ENCODE measurements at places on chromosomes 6 and 20.
A peak's percentile ranks its signal among the peaks of the same experiment; 100 is the strongest.

DNA sequence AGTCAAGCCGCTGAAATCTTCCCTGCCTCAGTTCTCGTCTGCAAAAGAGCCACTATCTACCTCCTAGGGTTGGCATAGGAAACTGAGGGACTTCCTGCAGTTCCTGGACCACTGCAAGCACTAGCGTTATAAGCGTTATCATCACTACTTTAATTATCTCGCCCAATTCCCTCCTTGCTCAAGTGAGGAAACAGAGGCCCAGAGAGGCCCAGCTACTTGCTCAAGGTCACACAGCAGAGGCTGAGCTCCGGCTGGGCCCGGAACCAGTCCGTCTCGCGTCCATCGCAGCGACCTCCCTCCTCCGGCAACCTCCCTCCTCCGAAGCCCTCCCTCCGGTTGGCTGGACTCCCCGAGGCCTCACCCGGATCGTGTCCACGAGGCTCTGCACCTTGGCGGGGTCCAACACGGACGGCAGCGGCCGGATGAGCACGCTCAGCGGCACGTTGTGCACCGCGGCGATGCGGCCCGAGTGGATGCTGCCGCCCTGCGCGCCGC, 338 bp downstream of the SRXN1 start:
- no peak for DNase-seq

DNA sequence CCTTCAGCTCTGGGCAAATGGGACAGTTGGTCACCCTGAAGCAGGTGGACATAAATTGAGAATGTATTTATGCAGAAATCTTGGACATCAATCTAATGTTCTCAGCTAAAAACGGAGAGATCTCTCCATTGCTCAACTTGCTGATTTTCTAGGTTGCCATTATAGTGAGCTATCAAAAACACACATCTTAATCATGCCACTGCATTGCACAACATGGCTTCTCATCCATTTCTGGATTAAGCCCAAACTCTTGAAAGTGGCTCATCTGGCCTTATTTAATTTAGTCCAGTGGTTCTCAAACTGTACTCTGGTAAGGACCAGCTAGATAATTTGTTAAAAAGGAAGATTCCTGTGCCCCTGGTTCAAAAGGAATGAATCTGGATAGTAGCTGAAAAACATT, 324.9 kb upstream of the CITED2 start:
- no peak for DNase-seq

DNA sequence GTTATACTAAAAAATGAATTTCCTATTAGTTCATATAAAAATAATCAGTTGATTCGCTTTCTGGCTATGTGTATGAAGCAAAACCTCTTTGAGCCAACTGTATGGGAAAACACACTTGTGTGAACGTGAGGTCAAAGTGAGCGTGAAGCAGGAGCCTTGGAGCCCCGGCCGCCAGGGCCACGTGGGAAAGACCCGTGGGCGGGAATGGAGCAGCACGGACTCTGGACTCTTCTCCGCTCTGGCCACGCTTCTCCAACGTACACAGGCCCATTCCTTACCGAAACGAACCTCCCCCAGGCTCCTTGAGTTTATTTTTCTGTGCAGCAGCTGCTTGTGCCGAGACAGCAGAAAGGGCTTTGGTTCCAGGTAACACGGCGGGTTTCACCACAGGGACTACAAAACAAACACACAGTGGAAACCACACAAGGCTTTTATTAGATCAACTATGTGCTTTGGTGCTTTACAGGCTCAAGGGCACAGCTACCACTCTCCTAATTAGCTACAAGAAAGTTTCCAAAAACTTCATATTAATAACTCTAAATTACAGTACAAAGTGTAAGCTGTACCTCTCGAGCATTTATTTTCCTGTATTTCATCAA, 62.7 kb downstream of the TAF4 start:
- DNase-seq, result no peak

DNA sequence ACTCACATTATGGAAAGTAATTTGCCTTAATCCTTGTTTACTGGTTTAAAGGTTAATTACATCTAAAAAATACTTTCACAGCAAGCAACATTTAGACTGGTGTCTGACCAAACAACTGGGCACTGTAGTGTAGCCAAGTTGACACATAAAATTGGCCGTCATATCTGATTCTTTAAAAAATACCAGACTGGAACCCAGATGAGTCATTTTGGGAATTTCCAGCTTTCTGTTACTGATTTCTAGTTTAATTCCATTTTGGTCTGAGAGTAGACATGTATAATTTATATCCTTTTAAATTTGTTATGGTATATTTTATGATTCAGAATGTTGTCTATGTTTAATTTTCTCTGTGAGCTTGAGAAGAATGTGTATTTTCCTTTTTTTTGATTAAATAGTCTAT, 44.1 kb downstream of the SCP2D1 start:
- peak; percentile 56 for DNase-seq

DNA sequence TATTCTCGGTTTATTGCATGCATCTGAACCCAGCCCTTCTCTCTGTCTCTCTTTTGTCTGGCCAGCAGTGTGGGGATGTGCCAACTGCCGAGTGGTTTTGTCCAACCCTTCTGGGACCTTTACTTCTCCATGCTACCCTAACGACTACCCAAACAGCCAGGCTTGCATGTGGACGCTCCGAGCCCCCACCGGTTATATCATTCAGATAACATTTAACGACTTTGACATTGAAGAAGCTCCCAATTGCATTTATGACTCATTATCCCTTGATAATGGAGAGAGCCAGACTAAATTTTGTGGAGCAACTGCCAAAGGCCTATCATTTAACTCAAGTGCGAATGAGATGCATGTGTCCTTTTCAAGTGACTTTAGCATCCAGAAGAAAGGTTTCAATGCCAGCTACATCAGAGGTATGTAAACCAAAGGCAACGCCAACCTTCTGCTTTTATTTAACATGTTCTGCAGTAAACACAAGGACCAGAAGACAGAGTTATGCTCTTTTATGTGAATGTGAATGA, 65.8 kb downstream of the ADGRG6 start:
- no peak for DNase-seq

GRCh38 chr20:47202733-47203667, 153.5 kb downstream of the ZMYND8 start:
- DNase-seq, result no peak

DNA sequence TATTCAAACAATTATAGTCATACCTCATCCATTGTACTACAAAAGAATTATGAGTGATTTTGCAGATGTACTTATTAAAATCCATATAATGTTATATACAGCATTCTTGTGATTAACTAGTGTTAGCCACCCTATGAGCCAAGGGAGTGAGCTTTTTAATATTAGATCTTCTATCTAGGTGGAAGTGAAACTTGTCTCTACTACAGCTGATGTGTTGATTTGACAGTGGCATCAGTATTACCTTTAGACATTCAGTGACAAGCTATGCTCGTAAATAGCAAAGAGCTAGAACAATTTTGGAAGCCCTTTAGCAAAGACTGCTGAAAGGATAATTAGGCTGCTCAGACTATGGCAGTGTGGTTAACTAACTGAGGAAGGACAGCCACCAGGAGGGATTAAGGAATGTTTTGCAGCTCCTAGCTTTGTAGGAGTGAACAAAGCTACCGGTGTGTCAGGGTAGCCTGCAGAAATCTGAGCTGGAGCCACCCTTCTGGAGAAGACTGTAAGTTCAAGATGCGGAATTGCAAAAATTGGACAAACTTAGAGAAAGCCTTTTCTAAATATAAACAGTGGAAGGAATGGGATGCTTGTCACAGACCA, 73.7 kb downstream of the AFG1L start:
- DNase-seq, result no peak

- DNase-seq, result no peak
Observed at GRCh38 chr20:4305091-4305490, 289.7 kb upstream of the RNF24 start.

DNA sequence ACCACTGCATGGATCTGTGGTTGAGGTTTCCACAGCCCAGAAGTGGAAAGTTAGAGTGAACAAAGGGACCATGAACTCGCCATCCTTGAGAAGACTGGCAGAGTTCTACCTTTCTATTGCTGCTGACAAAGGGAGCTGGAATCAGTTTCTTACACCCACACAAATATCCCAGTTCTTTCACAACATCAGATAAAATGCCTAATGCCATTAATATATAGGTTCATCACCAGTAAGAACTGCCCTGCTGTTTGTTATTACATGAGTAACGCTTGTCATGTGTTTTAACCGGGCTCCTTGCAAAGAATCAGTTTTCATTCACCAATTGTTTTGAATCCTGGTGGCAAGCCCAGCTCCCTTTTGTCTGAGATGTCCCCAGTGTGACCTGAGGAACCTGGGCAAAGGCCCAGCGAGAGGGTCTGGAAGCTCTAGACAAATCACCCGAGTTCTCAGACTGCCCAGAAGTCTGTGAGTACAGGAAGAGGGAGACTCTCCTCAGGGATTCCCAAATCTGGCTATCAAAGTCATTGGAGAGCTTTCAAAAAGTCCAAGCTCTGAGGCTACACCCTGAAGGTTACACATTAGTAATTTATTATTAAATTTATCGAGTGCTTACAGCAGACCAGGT, 7.5 kb upstream of the CD164 start:
- no peak for DNase-seq

DNA sequence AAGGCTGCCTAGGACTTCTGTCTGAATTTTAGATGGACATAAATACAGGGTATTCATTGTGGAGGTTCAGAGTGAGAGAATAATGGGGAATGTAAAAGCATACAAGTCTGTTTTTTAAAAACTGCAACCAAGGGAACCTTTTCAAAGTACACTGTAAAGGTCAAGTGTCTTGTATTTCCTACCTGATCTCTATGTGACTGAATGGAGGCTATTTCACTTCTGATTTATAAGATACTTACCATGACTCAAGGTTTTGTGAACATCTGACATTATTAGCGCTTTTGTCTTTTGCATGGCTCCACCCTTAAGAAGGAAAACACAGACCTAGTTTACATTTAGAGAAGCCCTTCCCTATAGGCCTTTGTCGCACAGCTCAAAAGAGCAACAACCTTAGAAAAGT, 126.5 kb downstream of the ZFAND3 start:
- DNase-seq, result no peak

DNA sequence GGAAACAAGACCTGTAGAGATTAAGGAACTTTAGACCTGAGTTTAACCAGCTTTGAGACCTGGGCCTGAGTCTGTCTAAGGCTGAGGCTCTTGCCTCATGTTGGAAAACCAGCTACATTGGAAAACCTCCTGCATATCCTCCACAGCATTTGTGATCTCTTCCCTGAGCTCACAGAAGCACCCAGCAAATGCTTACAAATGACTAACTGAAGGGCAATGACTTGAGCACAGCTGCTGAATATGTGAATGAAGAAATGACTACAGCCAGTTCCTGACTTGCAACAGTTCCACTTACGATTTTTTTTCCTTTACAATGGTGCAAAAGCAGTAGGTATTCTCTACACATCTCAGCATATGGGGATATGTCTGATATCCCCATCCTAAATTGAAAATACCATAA, 112.4 kb upstream of the RREB1 start:
- no peak for DNase-seq

DNA sequence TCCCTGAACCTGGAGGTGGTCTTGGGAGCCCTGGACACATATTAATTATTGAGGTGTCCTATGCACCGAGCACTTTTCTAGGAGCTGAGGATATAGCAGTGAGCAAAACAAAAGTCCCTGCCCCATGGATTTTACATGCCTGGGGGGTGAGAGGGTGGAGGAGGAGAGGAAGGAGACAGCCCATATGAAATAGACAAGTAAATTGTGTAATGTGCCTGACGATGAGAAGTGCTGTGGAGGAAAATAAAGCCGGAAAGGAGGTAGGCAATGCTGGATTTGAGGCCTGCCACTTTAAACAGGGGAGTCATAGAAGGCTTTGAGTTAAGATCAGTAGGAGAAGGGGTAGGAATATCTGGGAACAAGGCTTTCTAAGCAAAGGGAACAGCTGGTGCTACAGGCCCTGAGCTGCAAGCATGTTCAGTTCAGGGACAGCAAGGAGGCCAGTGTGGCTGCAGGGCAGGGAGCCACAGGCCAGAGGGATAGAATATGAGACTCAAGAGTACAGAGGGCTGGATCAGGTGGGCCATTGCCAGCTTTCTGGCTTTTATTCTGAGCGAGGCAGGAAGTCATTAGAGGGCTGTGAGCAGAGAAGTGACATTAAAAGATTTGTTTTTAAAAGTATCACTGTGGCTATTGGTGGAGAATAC, 19.1 kb upstream of the MYLIP start:
- no peak for DNase-seq

DNA sequence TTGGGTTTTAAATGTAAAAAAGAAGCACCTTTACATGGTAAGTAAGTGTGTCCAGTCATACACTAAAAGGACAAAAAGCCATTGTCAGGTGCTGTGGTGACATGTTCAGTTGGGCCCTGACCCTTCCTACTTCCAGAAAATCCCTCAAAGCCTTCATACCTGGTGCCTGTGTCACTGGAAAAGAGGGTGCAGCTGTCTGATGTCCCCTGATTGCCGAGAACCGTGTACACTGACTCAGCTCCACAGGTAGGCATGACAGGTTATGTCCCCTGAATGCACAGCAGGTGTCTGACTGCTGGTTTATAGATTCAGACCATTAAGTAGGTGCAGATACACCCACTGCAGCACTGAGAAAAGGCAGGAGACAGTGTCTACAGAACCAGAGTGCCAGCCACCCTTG, 99.1 kb downstream of the FOXC1 start:
- DNase-seq, result no peak

DNA sequence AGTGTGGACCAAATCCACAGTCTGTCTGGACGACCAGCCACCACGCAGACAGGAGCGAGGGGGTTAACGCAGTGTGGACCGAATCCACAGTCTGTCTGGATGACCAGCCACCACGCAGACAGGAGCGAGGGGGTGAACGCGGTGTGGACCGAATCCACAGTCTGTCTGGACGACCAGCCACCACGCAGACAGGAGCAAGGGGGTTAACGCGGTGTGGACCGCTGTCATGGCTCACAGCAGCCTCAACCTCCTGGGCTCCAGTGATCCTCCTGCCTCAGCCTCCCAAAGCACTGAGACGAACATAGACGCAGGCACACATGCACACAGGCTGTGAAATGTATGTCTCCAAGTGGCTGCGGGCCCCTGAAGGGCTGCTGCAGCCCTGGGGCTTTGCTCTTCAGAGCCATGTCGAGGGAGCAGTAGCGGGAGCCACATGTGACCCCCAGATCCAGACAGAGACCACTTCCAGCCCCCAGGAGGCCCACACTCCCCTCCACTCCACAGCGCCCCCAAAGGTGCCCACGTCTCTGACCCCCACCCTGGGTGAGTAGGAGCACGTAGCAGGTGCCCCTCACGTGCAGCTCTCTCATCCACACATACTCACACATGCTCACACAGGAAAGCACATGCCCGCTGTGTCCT, 98.1 kb downstream of the YTHDF1 start:
- DNase-seq, result no peak

Measured in Caki2 (cell line).